Midbrain (tissue), 1 donor: ENCODE measurements at places on chromosomes 2 and 18.

DNA sequence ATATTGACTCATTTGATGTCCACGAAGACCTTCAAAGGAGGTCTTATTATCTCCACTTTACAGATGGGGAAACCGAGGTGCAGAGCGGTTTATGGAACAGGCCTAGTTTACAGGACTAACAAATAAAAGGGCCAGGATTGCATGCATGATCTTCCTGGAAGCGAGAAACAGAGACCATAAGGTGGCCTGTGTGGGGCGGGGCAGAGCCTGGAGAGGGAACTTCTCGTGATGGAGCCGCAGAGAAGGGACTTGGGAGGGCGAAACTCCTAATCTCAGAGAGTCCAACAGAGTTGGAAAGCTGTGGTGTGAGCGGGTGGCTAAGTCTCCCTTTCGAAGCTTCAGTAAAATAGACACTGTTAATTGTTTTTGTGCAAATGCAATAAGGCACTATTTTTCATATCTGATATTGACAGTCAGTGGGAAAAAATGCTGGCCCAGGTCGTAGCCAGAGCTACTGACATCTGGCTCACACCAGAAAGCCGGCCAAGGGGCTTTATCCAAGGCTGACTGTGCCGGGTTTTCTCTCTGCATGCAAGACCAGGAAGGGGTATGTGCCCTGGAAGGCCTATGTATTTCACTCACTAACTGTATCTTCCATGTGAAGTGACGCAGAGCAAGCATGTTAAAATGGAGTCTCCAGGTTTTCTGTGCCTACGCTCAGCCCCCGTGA is 4.5 kb downstream of the INPP5D start:
- DNase-seq, result no peak

- DNase-seq, result no peak
These were observed 1.7 kb upstream of the RPE start for GRCh38 chr2:210000464-210001324.

- no peak for DNase-seq
These were observed 985.0 kb downstream of the DPP10 start for GRCh38 chr2:115427436-115427835.

DNA sequence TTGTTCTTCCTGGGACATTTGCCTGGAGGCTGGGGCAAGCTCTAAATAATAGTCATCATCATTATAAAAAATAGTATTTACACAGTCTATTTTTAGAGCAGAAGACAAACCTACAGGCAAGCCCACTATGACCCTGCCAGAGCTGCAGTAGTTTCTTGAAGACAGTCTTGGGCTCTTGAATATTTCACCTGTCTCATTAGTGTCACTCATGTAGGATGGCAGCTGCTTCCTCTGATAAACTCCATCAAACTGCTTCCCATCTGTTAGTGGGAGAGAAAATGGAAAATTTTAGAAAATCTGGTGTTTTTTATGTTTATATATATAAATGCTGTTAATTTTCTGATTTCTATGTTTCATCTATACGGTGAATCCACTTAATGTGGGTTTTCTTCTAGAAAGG is 8.5 kb upstream of the CYRIA start:
- DNase-seq, result no peak

- DNase-seq, result no peak
These were observed 17.4 kb downstream of the ACTR3 start for GRCh38 chr2:113907297-113907696.

- DNase-seq, result no peak
These were observed 28.4 kb downstream of the M1AP start for GRCh38 chr2:74619651-74620297.

DNA sequence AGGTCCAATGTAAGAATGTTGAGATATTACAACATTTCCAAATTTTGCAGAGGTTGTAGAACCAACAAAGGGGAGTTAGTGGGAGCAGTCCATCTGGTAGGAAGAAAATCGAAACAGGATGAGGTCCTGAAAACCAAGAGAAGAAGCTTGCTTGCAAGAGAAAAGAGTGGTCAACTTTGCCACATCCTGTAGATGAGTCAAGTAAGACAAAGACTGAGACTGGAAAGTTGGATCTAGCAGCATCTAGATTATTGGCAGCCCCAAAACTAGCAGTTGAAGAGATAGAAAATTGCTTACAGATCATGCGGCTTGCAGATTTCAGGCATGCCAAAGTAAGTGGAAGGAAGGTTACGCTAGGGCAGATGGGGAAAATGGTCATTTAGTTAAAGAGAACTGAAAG is 378.9 kb downstream of the GRB14 start:
- DNase-seq, result no peak

GRCh38 chr18:51651761-51652160 is 454.3 kb upstream of the MEX3C start:
- DNase-seq, result no peak

- DNase-seq, result no peak
These were observed 151.1 kb upstream of the RIOK3 start for GRCh38 chr18:23301972-23302371.
